ENCODE measurements at places on chromosomes 1 and 21.

DNA sequence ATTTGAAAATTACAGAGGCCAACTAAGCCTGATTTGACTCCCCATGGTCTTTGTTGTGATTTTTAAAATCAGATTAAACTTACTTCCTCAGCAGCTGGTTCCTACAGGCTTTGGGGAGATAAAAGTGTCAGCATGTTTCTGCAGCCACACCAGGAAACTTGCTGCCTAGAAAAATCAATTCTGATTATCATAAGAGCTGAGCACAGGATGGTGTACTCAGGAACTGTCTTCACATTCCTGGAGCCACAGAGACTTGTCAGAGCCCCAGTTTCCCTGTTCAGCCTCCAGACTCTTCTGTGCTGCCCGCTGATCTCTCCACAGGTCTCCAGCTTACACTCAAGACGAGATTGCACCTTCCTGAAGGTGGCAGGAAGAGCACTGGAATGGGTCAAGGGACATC lies 23.9 kb downstream of the RAB3B start:
- no peaks in the 10 kb centered on the region for H3K36me3 ChIP-seq
- no peaks in the 10 kb centered on the region for H3K27me3 ChIP-seq
- DNase-seq, result no peak
- H3K27ac ChIP-seq, result no peak overlapping the region

GRCh38 chr1:183600136-183600535 lies 9.9 kb upstream of the NCF2 start:
- DNase-seq, result peak; percentile 96
- H3K27me3 ChIP-seq, result no peaks in the 10 kb centered on the region
- peak overlapping the region; percentile 58 for H3K27ac ChIP-seq

GRCh38 chr1:220748089-220748934 lies at the start of gene MTARC2:
Gene MTARC2 (plus strand): TSS chr1:220748322. CDS start chr1:220748532, 210 bp downstream.
- no peaks in the 10 kb centered on the region for H3K27me3 ChIP-seq
- H3K36me3 ChIP-seq, result no peaks in the 10 kb centered on the region
- peak within 1 kb of the TSS; percentile 71 for H3K4me3 ChIP-seq
- no peaks in the 10 kb centered on the region for H3K4me1 ChIP-seq

- H3K27ac ChIP-seq, result no peak overlapping the region
- no peaks in the 10 kb centered on the region for H3K36me3 ChIP-seq
- H3K27me3 ChIP-seq, result no peaks in the 10 kb centered on the region
- no peak overlapping the region for H3K4me3 ChIP-seq
- DNase-seq, result no peak
Measured at GRCh38 chr1:101194746-101195145, 42.1 kb upstream of the S1PR1 start.

DNA sequence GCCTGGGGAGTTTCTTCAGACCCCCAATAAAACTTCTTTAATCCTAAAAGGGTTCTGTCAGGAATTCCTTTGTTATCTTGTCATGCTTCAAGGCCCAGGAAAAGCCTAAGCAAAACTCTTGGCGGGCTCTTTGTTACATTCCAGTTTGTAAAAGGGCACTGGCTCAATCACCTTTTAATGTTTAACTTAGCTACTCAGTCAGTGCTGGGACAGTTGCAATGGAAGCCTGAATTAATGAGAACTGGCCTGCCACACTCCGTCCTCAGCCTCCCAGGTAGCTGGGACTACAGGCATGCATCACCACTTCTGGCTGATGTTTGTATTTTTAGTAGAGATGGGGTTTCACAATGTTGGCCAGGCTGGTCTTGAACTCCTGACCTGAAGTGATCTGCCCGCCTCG lies 21.3 kb upstream of the ASB17 start:
- H3K27ac ChIP-seq, result no peak overlapping the region
- H3K4me3 ChIP-seq, result no peak overlapping the region
- no peaks in the 10 kb centered on the region for H3K36me3 ChIP-seq

DNA sequence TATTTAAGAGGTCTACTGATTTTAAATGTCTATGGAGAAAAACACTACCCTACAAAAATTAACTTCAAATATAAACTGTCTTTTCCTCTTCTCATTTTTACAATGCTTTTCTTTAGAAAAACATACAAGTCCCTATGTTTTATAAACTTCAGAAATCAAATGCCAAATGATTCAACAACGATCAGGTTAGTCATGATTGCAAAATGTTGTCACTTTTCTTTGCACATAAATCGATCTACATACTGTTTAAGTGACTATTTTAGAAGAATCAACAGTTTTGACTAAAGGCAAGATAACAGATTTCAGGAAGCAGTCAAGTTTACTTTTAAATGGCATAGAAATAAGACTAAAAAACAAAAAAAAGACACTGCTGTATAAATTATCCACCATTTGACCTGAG lies 168.7 kb downstream of the GPATCH2 start:
- H3K4me1 ChIP-seq, result peaks cover 6% of the 10 kb centered on the region
- H3K27ac ChIP-seq, result no peak overlapping the region
- no peak for DNase-seq
- no peaks in the 10 kb centered on the region for H3K27me3 ChIP-seq
- H3K36me3 ChIP-seq, result peaks cover 11% of the 10 kb centered on the region
- no peak overlapping the region for H3K4me3 ChIP-seq

Measured in MCF 10A (cell line).